ENCODE measurements at places on chromosomes 12 and 14.

DNA sequence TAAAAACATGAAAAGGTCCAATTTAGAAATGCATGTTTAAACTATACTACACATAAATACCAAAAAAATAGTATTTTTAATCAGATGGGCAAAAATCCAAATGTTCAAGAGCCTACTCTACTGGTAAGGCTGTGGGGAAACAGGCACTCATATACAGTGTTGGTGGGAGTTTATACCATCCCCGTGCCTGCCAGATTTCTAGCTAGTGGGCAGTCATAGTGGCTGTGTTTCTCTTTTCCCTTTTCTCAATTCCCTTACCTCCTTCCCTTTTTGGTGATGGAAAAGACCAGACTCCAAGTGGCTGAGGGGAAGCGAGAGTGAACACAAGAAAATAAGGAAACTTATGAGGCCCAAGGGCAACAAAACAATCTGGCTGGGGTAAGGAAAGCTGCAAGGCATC is 14.7 kb downstream of the ZNF641 start:
- no peak for DNase-seq

GRCh38 chr12:76031414-76032042 is at the start of gene PHLDA1:
TSS of gene PHLDA1 (minus strand) at chr12:76031776.
- peak; percentile 94 for DNase-seq

DNA sequence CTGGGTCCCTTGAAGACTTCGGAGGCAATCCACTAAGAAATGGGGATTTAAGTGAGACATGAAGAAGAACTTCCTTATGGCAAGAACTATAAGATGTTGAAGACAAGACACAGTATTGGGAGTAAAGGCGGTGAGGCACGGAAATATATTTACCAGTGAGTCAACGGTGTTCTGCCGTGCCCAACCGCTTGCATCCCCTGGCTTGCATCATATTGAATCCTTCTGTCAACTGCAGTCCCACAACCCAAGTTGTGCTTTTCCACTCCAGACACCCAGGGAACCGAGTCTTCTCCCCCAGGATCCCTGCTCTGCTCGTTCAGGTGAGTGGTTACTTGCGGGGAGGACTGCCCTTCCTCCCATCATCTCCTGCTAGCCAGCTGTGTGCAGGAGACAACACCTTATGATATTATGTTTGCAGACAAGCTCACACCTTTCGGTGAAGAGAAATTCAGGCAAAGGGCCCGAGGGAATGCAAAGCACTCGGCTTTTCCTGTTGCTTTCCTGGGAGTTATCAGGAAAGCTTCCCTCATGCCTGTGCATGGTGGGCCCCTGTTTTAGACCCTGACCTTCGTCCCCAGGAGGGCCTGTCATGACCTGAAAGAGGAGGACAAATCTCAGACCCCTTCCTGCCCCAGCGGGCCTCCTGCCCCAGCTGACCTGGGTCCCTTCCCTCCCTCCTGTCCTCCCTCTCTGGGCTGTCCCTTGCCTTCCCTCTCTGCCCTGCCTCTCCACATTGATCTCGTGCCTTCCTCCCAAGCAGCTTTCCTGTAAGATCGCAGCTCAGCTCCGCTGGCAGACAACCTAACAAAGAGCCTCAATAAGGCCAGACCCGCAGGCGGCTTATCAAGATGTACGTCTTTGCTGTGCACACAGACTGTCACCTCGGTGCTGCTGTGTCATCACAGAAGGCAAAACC is 4.3 kb upstream of the LRTM2 start:
- no peak for DNase-seq

DNA sequence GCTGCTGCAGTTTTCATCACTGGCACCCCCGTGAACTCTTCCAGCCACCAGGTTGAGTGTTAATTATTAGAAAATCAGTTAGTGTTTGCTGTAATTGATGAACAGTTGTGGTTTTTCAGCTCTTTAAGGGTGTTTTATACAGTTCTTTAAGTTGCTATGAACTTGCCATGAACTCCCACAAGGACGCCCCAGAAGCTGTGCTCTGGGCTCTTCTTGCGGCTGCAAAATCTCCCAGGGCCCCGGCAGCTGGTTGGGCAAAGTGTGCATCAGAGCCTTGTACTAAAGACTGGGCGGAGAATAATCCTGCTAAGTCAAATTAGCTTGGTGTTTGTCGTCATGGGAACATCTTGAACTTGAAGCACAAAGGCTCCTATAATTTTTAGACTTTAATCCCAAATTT is 82.2 kb downstream of the EML1 start:
- DNase-seq, result peak; percentile 88

GRCh38 chr12:113762155-113762881 is 203.8 kb downstream of the RBM19 start:
- DNase-seq, result peak; percentile 16

GRCh38 chr12:119292893-119293630 is 41.5 kb upstream of the CCDC60 start:
- DNase-seq, result no peak

GRCh38 chr14:77059276-77059915 is 30.9 kb upstream of the IRF2BPL start:
- DNase-seq, result peak; percentile 9

DNA sequence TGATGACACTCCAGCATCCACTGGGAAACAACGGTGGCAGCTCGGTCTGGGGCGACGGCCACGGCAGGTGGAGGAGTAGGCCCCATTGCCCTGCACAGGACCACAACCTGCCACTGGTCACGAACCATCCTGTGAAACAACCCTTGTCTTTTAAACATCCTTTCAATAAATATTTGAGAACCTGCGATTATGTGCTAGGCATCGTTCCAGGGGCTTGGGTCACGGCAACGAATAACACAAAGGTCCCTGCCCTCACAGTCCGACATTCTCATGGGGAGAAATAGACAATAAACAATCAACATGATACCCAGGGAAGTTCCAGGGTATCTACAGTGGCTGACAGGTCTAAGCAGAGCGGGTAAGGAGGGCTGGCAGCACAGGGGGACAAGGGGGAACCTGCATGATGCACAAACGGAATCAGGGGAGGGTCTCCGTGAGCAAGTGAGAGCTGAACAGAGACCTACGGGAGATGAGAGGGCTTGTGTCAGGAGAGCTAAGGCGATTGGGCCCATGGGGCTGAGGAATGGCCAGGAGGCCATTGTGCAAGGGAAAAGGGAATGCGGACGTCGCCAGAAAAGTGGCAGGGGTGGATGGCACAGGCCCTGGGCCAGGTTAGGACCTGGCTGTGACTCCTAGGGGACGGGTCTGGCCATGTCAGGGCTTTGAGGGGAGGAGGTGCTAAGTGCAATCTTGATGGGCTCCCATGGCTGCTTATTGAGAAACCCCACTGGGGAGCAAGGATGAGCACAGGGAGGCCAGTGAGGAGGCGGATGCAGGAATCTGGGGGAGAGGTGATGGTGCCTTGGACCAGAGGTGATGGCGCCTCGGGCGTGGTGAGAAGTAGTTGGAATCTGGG is 9.7 kb downstream of the SCARB1 start:
- no peak for DNase-seq

GRCh38 chr12:114636723-114637480 is 47.1 kb downstream of the TBX3 start:
- peak; percentile 47 for DNase-seq

DNA sequence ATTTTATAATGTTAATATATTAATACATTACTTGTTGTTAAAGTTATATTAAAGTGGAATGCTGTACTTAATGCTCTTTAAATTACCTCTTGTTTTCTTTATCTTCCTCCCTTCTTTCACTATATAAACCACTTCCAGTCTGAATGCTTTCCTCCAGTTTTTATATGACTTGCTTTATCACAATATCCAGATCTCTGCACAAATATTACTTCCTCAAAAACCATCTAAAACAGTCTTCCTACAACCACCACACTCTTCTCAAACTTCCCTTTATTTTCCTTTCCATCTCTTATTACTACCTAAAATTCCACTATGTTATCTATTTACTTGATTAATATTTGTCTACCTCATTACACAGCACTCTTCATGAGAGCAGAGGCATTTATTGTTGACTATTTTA is 956.6 kb downstream of the LRFN5 start:
- DNase-seq, result no peak

DNA sequence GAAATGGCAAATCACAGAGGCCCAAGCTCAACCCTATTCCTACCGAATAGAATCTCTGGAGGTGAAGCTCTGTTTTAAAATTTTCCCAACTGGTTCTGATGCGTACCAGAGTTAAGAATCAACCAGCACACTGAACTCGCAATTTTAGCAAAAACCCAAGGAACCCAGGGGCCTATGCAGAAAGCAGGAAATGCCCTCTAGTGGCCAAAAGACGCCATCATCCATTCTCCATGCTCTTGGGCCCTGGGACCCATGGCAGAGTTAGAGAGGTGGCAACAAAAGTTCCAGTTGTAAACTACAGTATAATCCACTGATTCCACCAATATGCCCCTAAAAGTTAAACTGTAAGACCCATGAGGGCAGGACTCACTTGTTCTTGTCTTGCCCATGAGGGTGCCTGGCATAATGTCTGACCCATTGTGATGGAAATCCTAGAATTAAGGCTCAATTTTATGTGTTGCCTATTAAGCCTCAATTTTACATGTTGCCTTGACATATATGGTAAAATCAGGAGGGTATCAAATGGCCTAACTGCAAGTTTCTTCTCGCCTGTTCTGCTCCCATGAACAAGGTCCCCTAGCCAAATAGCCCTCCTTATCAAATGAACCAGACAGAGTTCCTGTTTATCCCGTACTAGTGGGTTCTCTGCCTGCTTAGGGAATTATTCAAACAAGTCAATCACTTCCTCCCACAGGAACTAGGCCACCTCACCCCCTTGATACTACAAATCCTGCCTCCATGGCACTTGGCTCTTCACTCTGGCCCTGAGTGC is 137.5 kb upstream of the CPM start:
- DNase-seq, result peak; percentile 82

DNA sequence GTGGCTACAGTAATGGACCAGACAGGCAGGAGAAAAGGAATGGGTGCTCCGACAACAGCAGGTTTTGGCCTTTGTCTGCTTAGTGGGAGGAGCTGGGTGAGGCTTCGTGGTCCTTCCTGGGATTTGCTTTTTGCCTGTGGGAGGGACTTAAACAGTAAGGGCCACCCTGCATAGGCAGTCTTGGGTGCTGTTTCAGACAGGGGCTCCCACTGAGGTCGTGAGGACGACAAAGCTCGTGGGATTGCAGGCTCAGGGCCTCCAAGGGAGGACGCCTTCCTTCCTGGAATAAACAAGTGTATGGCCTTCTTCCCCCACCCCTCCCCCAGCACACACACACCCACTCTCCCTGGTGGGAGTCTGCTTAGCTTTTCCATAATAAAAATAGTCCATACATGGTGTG is 63.1 kb downstream of the FZD10 start:
- DNase-seq, result no peak

- DNase-seq, result no peak
Observed at GRCh38 chr14:60789656-60790055, 55.1 kb downstream of the MNAT1 start.

- peak; percentile 84 for DNase-seq
Observed at GRCh38 chr14:96091149-96091693, 52.1 kb downstream of the C14orf132 start.

DNA sequence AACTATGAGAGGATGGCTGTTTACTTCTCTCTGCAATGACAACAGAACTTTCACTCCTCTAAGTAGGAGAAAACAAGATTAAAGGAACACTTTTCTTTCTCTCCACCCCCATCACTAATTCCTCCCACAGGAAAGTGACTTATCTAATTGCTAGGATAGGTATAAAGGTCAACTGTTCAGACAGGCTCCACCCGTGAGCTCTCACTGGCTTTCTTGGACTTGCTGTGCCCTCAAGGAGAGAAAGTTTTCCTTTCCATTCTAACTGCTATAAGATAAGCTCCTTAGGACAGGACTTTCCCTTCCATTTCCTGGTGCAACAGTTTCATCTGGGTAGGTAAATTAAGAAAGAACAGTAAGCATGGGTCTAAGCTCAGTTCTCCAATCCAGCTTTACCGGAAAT is 4.8 kb downstream of the SLC41A2 start:
- peak; percentile 85 for DNase-seq

- peak; percentile 30 for DNase-seq
Observed at GRCh38 chr14:53634793-53635192, 321.8 kb downstream of the BMP4 start.

- no peak for DNase-seq
Observed at GRCh38 chr14:64185184-64185583, 109.0 kb downstream of the ESR2 start.

- DNase-seq, result peak; percentile 87
Observed at GRCh38 chr12:56151672-56152131, 685 bp upstream of the MYL6B start.

- no peak for DNase-seq
Observed at GRCh38 chr14:33669111-33669510, 281.8 kb downstream of the EGLN3 start.

DNA sequence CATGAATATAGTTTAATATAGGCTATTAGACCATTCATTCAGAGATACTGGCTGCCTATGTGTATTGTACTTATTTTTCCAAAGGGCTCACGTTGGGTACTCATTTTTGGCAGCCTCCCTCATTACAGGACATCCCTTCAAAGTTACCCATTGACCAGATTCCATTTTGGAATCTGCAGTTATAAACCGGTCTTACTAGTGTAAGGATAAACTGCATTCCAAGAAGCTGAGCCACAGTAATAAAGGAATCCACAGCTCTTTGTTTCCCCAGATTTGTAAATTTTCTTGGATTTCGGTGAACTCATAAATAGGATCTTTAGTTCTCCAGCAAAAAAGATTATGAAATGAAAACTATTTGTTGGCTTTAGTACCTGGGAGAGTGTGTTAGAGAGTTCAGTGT is 18.9 kb upstream of the CFL2 start:
- DNase-seq, result no peak

DNA sequence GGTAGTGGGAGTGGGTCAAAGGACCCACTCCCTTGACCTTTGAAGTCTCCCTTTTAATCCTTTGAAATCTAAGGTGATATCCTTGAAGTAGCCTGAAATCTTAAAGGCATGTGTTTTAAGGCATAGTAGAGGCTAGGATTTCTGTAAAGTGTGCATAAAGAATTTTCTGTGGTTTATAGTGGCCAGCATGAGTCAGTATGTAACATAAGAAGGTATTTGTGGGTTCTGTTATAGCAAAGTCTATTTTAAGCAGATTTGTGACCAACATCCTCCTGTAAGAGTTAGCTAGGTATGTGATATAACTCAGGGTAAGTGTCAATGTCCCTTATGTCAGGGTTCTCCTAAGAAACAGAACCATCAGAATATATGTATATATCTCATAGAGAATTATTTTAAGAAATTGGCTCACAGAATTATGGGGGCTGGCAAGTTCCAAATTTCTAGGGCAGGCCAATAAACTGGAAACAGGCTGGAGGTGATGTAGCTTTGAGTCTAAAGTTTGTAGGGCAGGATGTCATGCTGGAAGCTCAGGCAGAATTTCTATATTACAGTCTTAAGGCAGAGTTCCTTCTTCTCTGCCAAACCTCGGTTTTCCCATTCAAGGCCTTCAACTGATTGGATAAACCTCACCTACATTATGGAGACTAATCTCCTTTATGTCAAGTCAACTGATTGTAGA is 18.7 kb upstream of the EPYC start:
- DNase-seq, result no peak

Measured in NCI-H82 (cell line).